ENCODE measurements at places on chromosomes 12 and 14.

- no peak for DNase-seq
Observed at GRCh38 chr12:22477166-22477893, 67.0 kb downstream of the C2CD5 start.

GRCh38 chr12:124901003-124901402, 13.4 kb downstream of the UBC start:
- DNase-seq, result no peak

GRCh38 chr12:96236221-96236822, 42.1 kb downstream of the ELK3 start:
- no peak for DNase-seq

DNA sequence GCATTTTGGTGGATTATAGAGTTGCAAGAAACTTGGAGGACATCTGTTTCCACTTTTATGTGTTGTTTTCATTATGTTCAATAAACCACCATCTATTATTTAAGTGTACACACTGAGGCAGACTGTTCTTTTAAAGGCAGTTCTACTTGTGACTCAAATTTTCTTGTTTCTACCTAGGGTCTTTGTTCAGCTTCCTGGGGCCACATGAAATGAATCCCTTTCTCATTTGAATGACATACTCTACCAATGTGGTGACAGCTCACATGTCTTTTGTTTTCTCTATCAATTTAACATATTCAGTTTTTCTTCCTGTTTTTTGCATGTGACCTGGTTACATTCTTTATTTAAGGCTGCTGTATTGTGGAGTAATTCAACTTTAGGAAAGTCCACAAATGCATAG, 7.9 kb downstream of the SLC16A7 start:
- DNase-seq, result no peak

DNA sequence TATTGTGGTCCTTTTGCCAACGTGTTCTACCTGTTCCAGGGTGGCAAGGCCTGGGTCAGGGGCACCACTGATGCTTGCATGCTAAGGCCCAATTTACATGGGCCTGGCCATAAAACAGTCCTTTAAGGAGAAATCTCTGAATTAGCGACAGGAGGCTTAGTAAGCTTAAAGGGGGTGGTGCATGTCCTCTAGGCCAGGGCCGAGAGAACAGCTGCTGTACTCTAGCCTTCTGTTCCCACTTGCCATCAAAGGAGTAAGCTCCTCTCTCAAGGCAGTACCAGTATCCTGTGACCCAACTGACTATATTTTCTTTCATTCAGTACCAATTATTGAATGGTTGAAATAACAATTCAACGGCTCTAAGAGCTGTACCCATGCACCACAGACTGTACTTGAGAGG, 67.7 kb upstream of the ZDHHC17 start:
- no peak for DNase-seq

GRCh38 chr12:82650627-82651337, 35.9 kb upstream of the TMTC2 start:
- DNase-seq, result no peak

DNA sequence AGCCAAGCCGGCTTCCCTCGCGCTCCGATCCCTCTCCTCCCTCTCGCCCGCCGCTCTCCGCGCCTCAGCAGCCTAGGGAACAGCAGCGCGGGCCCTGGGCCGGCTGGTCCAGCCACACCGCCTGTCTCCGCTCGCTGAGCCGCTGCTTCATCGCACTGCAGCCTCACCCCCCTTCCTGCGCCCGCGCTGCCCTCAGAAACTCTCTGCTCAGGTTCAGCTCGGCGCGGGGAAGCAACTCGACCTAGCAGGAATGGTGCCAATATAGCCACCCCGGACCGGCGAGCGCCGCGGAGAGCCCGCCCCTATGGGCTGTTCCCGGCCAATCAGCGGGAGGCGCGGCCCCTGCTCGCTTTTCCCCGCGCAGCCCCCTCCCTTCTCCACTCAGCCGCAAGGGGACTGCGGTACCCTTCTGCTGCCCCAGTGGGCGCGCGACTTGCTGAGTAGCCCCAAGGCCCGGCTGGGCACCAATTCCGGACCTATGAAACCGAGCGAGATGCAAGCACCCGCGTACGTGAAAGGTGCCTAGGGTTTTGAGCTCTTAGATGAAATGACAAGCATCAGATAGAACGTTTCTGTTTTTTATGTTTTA, at the start of gene ADAMTS20:
Gene ADAMTS20 (minus strand): TSS at position 233 of the 589 bp plus-strand sequence. CDS start 282 bp downstream, outside the sequence.
- DNase-seq, result no peak

DNA sequence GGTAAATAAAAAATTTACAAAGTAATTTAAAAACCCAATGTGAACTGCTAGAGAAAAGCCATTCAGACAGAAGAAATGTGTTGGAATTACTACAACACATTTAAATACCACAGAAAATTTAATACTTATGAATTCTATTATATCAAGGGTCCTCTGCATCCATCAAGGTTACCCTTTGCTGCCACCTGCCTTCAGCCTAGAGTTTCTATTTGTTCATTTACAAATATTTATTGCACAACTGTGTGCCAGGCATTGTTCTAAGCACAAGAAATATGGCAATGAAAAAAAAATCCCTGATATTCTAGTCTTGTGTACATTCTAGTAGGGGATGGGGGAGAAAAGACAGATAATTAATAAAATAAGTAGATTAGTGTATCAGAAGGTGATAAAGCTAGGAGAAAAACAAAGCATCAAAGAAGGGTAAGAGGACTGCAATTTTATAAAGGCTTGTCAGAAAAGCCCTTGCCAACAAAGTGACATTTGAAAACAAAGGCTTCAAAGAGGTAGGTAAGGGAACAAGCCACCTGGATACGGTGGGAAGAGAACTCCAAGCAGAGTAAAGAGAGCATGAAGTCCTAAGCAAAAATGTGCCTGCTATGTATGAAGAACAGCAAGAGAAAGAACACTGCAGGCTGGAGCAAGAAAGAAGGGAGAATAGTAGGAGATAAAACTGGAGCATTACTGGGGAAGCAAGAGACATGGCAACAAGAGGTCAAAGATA, 59.1 kb upstream of the SLC6A13 start:
- no peak for DNase-seq

DNA sequence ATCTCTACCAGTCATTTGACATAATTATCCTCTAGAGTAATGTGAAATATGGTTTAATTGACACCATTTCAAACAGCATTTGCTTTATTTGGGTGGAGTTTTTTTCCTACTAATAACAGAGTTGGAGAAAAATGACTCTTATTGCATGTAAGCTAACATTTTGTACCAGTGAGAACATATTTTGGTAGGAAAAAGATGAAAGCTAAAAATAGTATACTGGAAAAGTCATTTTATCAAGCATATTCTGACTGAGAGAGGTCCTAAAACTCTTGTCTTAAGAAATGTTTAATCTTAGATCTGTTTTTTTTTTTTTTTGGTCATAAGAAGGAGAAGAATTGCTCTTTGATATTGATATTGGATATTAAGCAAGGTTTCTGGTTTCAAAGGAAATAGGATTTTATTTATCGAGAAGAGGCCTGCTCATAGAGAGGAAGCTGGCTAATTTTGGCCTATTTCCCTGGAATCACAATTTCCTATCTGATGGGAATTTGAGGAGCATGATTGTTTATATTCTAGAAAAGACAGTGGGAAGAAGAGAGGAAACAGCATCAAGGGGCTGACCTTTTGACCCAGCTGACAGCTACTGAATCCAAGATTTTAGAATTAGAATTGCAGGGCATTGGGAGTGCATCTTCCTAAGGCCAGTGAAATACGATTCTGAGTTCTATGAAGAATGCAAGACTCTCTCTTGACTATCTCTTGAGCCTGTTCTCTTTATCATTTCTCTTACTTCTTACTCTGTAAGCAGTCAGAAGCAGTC, 19.4 kb downstream of the OTOGL start:
- no peak for DNase-seq

DNA sequence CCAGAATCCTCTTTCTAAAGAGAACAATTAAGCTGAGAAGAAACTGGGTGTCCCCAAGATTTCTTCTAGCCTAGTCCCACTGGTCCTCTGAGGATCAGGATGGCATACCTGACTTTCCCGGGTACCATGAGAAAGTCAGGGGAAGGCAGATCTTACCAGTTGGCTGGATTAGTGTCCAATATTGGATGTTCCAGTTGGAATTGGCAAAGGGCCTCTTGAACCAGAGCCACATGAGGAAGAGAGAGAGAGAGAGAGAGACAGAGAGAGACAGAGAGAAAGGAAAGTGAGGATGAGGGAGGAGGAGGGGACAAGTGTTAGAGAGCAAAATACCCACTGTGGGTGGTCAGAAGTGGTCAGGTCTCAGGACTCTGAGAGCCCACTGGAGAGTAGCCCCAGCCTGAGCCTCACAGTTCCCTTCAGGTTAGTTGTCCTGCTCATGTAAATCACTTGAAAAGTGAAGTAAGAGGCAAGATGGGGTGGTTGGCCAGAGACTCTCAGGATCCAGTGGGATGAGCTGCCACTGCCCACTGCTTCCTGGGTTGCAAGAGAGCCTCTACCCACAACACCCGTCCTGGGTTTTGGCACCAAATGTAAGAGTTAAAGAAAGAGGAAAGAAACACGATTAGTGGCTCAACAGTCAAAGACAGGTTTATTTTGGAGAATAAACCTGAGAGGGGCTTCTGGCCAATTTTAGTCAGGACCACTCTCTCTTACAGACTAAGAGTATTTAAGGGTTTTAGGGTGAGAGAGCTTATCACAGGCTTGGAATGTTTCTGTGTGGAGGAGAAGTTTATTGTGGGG, 28.4 kb upstream of the A2M start:
- DNase-seq, result no peak

DNA sequence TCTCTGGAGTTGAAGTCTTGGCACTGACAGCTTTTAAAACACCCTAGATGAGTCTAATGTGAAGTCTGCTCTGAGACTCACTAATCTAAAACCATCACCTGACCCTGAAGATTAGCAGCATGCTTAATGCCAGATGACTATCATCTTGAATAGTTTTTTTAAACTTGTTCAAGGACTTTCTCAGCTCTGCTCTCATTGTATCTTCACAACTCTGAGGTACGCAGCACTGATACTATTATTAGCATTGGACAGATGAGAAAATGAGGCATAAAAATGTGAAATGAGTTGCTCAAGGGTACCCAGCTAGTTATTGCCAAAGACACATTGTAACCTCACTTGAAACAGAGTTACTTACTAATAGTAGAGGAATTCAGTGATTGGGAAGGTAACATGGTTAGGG, 4.8 kb downstream of the SLC38A1 start:
- DNase-seq, result no peak

GRCh38 chr14:85587151-85587711, 57.3 kb downstream of the FLRT2 start:
- DNase-seq, result no peak

DNA sequence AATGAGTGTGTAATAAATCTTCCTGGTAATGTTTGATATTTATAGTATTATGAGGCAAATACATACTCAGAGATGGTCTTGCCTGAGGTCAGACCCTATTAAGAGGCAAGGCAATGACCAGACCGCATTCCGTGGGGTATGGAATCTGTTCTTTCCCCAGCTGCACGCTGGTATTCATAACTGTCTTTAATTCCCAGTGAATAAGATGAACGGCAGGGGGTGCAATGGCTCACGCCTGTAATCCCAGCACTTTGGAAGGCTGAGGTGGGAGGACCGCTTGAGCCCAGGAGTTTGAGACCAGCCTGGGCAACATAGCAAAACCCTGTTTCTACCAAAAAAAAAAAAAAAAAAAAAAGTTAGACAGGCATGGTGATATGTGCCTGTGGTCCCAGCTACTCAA, 44.6 kb downstream of the ERO1A start:
- no peak for DNase-seq

GRCh38 chr12:4589941-4590340, 27.9 kb downstream of the DYRK4 start:
- DNase-seq, result no peak

GRCh38 chr12:115375186-115375991, 691.4 kb upstream of the TBX3 start:
- no peak for DNase-seq

DNA sequence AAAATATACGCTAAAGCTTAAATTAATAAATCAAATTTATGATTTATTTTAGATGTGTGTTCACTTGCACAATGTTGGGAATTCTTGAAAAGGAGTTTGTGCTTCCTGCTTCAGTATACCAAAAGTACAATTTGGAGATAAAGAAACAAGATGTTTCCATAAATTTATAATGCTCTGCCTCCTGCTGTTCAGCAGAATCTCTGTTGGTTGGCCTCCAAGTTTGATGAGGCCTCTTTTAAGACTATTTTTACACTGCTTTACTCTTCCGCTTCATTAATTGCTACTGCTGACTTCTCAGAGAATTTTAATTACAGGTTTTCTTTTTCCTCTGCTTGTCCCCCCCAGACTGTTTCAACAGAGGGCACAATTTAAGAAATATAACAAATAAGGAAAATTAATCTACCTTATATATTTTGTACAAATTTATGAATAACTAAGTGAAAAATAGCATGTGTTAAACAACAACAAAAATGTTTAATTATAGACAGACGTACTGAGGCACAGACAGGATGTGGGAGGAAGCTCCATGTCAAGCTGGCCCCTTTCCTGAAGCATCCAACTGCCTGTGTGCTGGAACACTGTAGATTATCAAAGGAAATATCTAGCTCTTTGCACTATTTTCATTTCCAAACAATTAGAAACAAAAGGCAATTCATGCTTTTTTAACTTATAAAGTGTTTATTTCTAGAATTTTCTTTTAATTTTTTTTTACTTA, 83.9 kb downstream of the PIK3C2G start:
- DNase-seq, result no peak

DNA sequence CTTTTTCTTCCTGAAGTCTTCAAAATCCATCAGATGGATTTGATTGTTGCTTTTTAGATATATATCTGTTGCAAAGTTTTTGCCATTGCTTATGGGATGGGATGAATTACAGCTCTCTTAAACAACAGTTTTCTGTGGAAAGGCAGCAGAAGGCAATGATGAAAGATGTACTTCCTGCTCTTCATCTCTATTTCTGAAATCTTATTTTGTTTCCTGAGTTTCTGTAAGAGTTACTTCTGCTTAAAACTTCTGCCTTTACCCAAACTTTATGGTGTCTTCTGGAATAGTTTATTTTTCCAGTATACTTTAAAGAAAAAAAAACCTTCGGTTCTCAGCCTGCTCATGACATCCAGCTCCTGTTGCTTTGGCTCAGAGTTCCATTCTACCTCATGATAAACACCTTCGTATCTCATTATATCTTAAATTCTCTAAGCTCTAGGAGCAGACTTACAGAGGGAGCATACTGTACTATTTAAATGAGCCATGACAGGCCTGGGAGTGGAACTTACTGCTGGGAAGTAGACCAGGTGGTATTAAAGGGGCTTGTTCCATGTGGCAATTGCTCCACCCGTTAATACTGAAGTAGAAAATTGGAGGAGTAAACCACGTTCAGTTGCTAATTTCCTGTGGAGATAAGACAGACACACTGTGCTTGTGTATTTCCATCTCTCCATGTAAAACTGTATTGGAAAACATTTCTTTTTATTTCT, 288.4 kb downstream of the FBXL14 start:
- DNase-seq, result no peak

GRCh38 chr12:77152623-77153193, 87.3 kb upstream of the E2F7 start:
- DNase-seq, result no peak

All from activated gamma-delta T cell (primary cell).